ENCODE measurements at places on chromosomes 16 and 17.
A peak's percentile ranks its signal among the peaks of the same experiment; 100 is the strongest.

DNA sequence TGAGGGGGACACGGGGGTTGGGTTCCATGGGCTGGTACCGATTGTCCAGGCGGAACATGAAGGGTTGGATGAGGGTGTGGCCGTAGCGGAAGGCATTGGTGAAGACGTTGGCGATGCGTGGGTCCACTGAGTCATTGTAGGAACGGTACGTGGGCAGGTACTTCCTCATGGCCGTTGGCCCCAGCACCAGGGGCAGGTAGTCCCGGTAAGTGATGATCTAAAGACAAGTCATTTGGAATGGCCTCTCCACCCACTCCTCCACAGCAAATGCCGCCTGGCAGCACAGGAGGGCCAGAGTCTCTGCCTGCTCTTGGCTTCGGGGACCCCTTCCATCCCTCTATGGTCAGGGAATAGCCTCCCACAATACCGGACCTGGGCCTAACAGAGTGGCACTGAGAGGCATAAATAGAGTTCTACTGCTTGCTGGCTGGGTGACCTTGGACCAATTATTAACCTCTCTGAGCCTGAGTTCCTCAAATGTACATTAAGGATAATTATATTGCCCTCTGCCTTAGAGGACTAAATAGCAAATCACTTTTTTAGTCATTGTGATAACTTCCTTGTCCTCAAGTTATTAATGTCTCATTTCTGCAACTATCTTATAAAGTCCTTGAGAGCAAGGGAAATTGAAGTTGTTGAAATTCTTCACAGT is 7.2 kb downstream of the MPO start:
- no peak for DNase-seq

GRCh38 chr17:10729334-10730193 is at the start of gene TMEM220:
Gene TMEM220 (minus strand): TSS chr17:10730023. CDS start chr17:10729851, 172 bp downstream.
- peak; percentile 46 for DNase-seq

DNA sequence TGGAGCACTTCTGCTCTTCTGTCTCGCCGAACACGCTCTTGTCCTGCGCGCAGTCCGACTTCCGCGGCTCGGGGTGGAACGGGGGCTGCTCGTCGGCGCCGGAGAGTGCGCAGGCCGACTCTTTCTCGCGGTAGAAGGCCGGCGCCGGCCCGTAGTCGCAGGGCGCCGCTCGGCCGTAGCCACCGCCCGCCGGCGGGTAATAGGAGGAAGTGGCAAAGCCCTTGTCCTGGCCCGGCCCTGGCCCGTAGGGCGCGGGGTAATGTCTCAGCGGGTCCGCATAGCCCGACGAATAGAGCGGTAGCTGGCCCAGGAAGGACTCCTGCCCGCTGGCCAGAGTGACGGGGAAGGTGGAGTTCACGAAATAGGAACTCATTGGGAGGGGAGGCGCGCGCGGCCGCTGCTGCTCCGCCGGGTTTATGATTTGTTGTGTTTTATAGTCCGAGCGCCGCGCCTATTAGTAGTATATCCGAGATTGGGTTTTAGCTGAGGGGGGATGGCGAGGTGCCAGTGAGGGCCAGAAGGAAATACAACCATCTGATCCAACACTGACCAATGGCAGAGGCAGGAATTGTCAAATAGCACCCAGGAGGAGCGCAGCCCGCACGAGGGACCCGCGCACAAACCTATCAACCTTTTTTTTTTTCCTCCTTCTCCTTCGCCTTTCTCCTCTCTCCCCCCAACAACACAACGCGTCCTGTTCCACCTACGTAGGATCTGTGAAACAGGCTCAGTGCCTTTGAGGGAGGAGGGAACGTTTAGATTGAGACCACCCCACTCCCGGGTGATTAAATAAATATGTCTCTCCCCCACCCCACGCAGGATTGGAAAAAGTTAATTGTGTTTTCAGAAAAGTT is 4.4 kb upstream of the HOXB5 start:
- DNase-seq = no peak

DNA sequence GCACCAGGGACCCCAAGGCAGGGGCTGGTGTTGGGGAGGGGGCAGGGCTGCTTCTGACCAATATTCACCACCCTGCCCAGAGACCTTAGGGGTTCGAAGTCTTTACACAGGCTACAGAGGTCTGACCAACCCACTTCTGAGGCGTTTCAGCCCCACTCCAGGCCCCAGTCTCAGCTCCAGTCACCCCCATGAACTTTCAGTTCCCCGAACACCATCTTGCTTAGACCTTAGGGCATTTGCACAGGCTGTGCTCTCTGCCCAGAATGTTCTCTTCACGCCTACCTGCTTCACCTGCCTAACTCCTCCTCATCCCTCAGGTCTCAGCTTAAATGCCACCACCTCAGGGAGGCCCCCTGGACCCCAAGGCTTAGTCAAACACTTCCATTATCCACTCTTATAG is 25.8 kb upstream of the CPNE2 start:
- no peak for DNase-seq

GRCh38 chr16:19118938-19119431 is 5.2 kb downstream of the ITPRIPL2 start:
- DNase-seq = no peak

DNA sequence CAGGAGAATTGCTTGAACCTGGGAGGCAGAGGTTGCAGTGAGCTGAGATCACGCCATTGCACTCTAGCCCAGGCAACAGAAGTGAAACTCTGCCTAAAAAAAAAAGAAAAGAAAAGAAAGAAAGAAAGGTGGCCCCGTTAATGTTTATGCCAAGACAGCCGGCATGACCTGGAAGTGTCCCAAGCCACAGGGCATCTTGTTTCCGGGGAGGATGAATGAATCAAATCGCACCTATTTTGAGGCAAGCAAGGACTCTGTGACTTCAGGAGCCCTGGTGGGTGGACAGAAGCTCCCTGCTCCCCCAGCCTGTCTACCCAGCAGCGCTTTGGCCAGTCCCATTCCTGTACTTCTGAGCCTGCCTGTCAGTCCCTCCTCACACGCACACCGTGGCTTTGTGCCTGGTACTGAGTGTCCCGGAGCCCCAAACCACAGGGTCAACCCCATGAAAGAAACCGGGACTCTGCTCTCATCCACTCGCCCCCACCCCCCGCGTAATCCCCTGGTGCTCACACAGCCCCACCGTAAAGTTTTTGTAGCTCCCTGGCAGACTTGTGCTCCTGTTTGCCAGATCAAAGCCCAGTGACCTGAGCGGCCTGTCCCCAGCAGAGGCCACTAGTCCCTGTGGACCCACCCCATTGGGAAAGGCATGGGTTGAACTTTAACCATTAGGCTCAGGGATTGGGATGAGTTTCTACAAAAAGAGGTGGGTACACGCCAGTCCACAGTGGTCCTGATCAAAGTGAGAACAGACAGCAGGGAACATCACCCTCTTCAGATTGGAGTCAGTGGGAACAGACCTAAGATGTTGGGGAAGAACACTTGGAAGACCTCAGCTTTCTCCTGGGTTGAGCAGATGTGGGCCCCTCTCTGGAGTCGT is 19.3 kb downstream of the CD2BP2 start:
- no peak for DNase-seq

DNA sequence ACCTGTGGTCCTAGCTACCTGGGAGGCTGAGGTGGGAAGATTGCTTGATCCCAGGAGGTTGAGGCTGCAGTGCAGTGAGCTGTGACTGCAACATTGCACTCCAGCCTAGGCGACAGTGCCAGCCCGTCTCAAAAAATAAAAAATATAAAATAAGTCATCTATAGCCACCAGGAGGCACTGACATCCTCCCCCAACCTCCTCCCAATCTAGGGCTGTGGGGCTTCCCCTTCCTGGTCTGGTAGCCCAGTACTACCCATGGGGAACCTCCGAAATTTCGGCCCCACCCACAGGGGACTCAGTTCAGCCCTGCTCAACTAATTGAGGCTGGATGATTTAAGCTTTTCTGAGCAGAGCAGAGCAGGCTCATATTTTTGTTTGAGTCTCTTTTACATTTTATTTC is 3.2 kb downstream of the ZSCAN10 start:
- DNase-seq = no peak

GRCh38 chr16:67270931-67271338 is 8.4 kb upstream of the PLEKHG4 start:
- no peak for DNase-seq

GRCh38 chr17:17822189-17822588 is 14.6 kb downstream of the SREBF1 start:
- peak; percentile 89 for DNase-seq

DNA sequence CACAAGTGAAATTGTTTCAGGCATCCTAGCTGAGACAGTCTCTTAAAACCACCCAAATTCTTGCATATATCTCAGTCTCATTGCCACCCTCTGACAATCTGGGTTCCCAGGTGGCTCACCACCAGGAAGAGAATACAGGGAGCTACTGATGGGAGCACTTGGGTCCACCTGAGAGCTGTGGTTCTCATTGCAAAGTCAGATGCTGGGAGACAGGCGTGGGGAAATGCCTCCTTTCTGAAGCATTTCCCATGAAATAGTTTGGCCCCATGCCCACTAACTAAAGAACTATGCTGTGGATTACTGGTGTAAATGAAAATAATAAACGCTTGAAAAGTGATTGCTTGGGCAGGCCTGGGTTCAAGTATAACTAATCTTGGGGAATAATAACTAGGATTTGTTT is 70.3 kb downstream of the CMC2 start:
- DNase-seq = no peak

DNA sequence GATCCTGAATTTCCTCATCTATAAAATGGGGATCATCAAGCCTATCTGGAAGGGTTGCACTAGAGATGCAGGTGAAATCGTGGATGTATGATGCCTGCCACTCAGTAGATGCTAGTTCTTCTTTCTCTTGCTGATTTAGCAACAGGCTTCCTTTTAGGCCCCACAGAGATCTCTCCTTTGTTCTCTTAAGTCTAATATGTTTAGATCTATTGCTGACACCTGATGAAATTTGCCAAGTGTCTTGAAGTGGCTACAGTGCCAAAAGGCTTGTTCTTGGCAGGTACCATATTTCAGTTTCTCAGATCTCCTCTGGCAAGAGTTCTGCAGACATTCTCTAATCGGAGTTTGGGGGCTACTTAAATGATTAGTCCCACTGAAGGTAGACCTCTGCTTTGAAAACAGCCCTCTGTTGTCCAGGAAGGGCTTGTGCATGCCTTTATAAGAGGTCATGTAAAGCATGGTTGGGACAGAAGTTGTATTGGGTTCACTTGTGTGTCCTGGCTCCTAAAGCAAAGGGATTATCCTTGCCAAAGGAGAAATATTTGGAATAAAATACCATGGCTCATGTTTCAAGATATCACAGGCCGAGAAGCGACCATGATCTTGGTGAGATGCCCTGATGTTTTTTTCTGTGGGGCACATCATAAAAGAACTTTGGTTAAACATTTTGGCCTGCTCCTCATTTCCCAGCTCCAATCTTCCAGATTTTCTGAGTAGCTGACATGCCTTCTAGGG is 234.0 kb downstream of the MSI2 start:
- no peak for DNase-seq

DNA sequence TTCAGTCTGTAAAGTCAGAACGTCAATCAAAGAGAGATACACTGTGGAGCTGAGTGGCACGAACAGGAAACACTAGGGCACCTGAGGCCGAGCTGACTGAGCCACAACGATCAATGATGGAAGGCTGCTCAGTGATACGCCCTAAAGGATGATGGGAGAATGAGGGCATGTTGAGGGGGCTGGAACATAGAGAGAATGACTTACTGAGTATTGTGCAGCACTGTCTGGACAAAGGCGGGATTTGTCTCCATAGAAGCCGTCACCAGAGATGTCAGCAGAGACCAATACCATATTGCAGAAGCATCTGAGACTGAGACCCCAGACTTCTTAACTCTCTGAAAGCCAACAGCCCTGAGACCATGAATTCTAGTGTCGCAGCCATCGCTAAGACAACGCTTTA is 33.4 kb downstream of the ZZEF1 start:
- no peak for DNase-seq

GRCh38 chr16:49061137-49061714 is 220.4 kb downstream of the CBLN1 start:
- DNase-seq = no peak

DNA sequence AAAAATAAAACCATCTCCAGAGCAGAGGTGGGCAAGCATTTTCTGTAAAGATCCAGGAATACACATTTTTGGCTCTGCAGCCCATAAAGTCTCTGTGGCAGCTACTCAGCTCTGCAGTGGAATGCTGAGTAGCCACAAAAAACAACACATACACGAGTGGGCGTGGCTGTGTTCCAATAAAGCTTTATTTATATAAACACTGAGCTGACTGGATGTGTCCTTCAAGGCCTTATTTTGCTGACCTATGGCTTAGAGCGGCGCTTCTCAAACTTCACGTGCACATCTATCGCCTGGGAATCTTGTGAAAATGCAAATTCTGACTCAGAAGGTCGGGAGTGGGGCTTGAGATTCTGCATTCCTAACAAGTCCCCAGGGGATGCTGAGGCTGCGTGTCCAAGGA is 39.7 kb downstream of the XYLT1 start:
- DNase-seq = no peak

DNA sequence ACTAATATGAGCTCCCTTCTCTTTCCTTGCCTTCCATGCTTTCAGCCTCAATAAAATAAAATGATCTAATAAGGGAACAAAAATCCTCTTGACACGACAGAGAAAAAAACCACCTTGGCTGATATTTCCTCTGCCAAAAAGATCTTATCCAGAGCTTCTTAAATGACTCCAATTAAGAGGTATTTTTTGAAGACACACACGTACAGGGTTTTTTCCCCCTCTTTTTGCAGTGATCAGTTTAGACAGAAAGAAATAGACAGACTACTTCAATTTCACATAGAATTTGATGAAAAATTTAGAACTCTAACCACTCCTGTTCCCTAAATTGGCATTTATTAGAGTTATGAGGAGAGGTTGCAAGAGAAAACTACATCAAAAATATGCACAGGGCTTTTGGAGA is 217.2 kb upstream of the CDH11 start:
- no peak for DNase-seq

DNA sequence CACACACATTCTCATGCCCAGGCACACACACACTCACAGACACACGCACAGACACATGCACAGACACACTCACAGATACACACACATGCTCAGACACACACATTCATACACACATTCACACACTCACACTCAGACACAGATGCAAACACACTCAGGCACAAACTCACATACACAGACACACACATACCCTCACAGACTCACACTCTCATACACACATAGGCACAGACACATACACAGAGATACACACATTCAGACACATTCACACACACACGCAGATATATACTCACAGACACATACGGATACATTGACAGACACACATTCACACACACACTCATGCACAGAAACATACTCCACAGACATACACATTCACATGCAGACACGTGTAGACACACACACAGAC is 89.6 kb downstream of the RBFOX3 start:
- DNase-seq = no peak

DNA sequence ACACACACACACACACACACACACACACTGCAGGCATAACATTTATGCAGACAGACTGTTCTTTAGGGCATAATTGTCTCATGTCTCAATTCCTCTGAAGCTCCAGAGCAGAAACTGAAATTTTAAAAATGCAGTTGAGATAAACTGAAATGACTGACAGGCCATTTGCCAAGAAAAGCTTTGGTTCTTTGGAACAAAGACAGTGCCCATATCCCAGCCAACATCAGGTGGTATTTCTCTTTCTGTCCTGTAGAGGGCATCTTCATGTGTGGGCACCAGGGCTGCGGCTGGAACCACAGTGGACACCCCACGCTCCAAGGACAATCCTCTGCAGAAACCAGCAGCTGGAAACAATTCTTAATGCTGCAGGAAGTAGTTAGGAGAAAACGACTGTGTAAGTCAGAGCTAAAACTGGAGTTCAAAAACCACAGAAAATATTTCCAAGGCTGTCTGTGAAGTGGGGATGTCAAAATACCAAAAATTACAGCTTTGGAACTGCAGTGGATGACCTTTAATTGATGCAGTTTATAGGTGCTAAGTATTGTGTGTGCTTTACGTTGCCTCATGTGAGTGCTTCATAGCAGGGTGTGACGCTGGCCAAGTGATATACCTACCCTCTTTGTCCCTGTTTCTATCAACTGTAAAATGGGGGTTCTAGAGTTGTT is 10.6 kb upstream of the MEFV start:
- DNase-seq = no peak
